ENCODE measurements at places on chromosomes 3 and 15.

DNA sequence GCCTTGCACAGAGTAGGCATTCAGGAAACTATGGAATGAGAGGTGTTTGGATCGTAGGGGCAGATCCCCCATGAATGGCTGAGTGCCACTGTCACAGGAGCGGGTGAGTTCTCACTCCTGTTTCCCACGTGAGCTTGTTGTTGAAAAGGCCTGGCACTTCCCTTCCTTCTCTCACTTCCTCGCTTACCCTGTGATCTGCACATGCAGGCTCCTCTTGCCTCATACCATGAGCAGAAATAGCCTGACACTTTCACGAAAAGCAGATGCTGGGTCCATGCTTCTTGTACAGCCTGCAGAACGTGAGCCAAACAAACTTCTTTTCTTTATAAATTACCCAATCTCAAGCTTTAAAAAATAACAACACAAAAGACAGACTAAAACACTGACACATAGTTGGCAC is 55.4 kb downstream of the AGBL1 start:
- no peak for DNase-seq

GRCh38 chr3:155872904-155873646 is 2.6 kb downstream of the GMPS start:
- no peak for DNase-seq

GRCh38 chr15:29046977-29047376 is 161.2 kb downstream of the APBA2 start:
- no peak for DNase-seq

DNA sequence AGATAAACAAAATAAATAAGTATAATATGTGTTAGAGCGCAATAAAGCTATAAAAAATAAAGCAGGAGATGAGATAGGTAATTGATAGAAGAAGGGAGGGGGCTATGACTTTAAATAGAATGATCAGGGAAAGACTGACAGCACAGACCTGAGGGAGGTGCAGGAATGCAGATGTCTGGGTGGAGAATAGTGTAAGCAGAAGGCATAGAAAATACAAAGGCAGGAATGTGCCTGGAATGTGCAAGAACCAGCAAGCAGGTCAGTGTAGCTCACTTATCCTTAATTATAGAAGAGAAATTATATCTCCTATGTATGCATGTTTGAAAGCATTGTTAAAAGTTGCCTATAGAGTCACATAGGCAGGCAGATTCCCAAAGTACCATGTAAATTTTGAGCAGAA is 239.4 kb upstream of the SOX14 start:
- no peak for DNase-seq

DNA sequence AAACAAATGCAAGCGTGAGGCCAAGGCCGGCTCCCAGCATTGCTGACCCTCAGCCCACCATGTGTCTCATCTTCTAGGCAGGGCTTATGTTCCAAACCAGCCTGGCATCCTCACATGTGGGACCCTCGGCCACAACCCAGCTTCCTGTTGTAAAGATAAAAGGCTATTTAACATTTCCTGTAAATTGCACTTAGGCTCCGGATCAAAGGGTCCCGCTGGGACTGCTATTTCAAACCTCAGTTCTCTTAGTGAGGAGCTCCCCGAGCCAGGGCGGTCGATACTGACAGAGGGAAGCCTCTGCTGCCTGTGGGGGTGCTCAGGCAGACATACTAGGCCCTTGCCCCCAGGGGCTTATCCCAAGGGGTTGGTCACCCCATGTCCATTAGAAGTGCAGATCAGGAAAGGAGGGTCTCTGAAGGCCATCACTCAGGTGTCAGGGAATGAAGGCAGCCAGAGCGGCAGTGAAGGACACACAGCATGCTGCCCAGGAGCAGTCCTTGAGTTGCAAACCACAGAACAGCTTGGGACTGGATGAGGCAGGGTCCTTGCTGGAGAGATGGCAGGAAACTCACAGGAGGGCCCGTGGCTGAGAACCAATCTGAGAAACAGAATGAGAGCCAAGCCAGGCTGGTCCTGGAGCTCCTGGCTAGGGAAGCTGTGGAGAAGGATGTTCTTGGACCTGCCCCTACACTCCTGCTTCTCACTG is 239.9 kb downstream of the TLE3 start:
- DNase-seq = no peak

GRCh38 chr3:52897130-52898122 is at the start of gene STIMATE:
TSS of gene STIMATE (minus strand) at chr3:52897548. CDS start at chr3:52897450, 98 bp downstream.
- peak; percentile 92 for DNase-seq

- DNase-seq = no peak
Observed at GRCh38 chr15:28889346-28889745, 3.6 kb downstream of the APBA2 start.

Measured in RPMI8226 (cell line).